ENCODE measurements at places on chromosomes 5 and 9.

- DNase-seq, result no peak
Observed at GRCh38 chr5:59464969-59465368, 428.6 kb downstream of the PDE4D start.

DNA sequence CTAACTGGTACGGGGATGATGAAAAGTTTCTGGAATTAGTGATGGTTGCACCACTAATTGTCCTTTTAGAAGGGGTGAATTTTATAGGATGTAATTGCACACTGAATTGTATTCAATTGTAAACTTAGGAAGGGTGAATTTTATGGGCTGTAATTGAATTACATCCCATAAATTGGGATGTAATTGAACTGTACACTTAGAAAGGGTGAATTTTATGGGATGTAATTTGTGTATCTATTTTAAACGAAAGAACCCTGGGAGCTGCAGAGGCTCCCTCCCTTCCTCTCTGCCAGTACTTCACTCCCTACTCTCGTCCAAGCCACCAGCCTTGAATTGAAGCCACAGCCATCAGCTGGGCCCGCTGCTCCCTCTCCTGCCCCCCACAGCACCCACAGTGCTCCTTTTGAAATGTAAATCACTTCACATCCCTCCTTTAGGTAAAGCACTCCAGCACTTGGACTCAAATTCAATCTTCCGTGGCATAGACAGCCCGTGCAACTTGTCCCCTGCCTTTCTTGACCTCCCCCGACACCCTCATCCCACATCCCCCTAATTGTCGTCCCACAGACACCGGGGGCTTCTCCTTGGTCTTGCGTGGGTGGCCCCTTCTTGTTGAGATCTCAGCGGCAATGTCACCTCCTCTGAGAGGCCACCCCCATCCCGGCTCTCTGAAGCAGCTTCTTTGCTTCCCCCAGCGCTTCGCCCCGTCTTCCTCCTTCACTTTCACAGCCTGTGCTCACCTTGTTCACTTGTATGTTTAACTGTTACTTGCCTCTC lies 84.2 kb upstream of the HRH2 start:
- DNase-seq, result no peak

DNA sequence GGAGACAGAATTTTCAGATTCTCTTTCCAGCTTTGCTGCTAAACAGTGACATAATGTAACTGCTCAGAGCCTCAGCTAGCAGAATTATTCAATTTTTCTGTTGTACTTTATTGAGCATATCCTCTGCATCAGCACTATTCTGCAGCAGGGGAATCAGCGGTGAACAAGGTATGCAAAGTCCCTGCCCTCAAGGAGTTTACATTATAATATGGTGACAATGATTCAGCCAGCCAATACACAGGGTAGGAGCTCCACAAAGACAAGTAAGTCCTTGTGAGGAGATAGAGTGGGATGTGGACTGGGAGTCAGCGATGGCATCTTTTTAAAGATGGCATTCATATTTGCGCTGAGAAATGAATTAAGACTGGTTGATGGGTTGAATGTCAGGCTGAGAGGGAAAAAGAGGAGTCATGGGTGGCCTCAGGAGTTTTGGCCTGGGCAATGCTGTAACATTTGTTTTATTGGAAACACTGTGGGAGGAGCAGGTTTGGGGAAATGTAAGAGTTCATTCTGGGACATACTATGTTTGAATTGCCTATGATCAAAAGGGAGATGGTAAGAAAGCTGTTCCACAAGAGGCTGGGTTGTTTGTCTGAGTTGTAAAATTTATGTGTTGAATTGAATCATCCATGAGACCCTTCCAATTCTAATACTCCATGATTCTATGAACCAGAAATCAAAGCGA lies 194.5 kb downstream of the PLK2 start:
- no peak for DNase-seq

GRCh38 chr9:133403766-133404453 lies 13.9 kb downstream of the REXO4 start:
- DNase-seq, result peak; percentile 20

GRCh38 chr5:52824827-52825226 lies 37.1 kb downstream of the ITGA1 start:
- DNase-seq, result no peak

DNA sequence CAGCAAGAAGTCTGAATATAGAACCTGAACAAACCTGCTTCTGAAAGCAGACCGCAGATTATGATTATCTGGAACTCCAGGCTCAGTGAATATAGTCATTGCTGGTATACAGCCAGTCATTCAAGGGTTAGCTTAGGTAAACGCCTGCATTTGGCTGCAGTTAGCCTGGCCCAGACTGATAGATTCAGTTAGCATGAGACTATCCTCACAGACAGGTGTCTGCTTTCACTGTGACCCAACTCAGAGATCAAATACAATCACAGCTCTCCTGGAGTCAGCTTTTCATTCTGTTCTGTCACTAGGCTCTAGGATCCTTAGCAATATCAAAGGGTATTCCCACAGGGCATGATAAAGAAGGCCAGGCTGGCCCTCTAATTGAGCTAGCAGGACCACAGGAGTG lies 138.6 kb upstream of the PLCXD3 start:
- DNase-seq, result no peak

DNA sequence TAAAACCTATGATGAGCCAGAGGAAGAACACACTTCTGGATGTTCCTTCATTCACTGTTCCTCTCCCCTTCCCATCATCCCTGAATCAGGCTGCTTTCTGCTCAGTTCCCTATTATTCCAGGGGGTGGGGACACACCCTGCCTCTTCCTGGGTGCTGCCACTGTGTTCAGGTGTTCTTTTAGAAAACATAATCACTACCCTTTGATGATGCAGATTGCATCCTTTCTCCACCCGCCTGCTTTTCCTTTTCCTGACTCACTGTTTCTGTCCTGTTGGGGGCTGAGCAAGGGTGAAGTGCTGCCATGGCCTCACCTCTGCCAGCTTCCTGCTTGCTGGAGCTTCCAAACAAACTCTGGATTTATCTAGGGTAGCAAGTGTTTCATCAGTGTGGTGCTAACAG lies 331.9 kb upstream of the GRIA1 start:
- no peak for DNase-seq
